ENCODE measurements at places on chromosomes 5 and 9. TPM values are rescaled to one million over a fixed set of nuclear protein-coding genes. Genes with fewer than 3 reads are reported as not detected.

GRCh38 chr5:167530548-167530947, 760.9 kb upstream of the WWC1 start:
- no peaks in the 10 kb centered on the region for H3K36me3 ChIP-seq
- no peak overlapping the region for H3K4me3 ChIP-seq
- DNase-seq, result no peak
- H3K27me3 ChIP-seq, result no peaks in the 10 kb centered on the region
- H3K27ac ChIP-seq, result no peak overlapping the region
- no peaks in the 10 kb centered on the region for H3K4me1 ChIP-seq

GRCh38 chr5:148734518-148734917, 80.2 kb upstream of the HTR4 start:
- no peak for DNase-seq
- H3K36me3 ChIP-seq, result no peaks in the 10 kb centered on the region
- no peak overlapping the region for H3K27ac ChIP-seq
- no peaks in the 10 kb centered on the region for H3K27me3 ChIP-seq

Gene HNRNPK
- 462 TPM for total RNA-seq

GRCh38 chr5:73823508-73823925, 197.5 kb downstream of the ARHGEF28 start:
- H3K36me3 ChIP-seq, result no peaks in the 10 kb centered on the region
- DNase-seq, result peak; percentile 71
- H3K27me3 ChIP-seq, result no peaks in the 10 kb centered on the region

- DNase-seq, result no peak
- H3K4me3 ChIP-seq, result no peak overlapping the region
- no peaks in the 10 kb centered on the region for H3K27me3 ChIP-seq
- no peaks in the 10 kb centered on the region for H3K4me1 ChIP-seq
Observed at GRCh38 chr9:87479801-87480201, 17.9 kb upstream of the DAPK1 start.

Gene ANKRD18B
- not detected for total RNA-seq

GRCh38 chr9:93671020-93671338, 94.6 kb downstream of the PHF2 start:
- no peaks in the 10 kb centered on the region for H3K4me1 ChIP-seq
- no peak overlapping the region for H3K27ac ChIP-seq
- no peaks in the 10 kb centered on the region for H3K36me3 ChIP-seq
- H3K4me3 ChIP-seq, result no peak overlapping the region
- no peak for DNase-seq
- H3K27me3 ChIP-seq, result no peaks in the 10 kb centered on the region

Gene CER1
- total RNA-seq, result not detected

GRCh38 chr9:104073770-104074133, 20.4 kb upstream of the SMC2 start:
- H3K4me1 ChIP-seq, result no peaks in the 10 kb centered on the region
- no peak for DNase-seq
- H3K36me3 ChIP-seq, result no peaks in the 10 kb centered on the region
- no peak overlapping the region for H3K27ac ChIP-seq
- no peak overlapping the region for H3K4me3 ChIP-seq

Gene PRDM9
- total RNA-seq, result not detected

GRCh38 chr9:81690251-81690851, 1.0 kb upstream of the TLE1 start:
- peak overlapping the region; percentile 90 for H3K4me3 ChIP-seq
- no peaks in the 10 kb centered on the region for H3K4me1 ChIP-seq
- DNase-seq, result peak; percentile 71

- H3K4me3 ChIP-seq, result no peak overlapping the region
- no peaks in the 10 kb centered on the region for H3K4me1 ChIP-seq
- H3K36me3 ChIP-seq, result no peaks in the 10 kb centered on the region
- no peak overlapping the region for H3K27ac ChIP-seq
Observed at GRCh38 chr5:82816926-82817325, 260.3 kb downstream of the TMEM167A start.

DNA sequence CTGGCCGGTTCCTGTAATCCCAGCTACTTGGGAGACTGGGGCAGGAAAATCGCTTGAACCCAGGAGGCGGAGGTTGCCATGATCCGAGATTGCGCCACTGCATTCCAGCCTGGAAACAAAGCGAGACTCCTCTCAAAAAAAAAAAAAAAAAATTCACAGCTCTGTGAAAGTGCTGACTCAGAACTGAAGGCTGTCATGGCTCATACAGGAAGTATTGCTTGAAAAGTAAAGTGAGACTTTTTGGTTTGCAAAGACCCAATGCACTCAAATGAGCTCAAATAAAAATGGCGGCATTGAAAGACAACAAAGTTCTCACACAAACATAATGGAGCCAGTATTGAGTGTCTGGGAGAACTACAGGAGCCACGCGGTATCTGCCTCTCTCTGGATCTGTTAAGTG, 202.1 kb downstream of the FBXL7 start:
- no peaks in the 10 kb centered on the region for H3K27me3 ChIP-seq
- H3K4me3 ChIP-seq, result no peak overlapping the region
- no peak overlapping the region for H3K27ac ChIP-seq
- no peak for DNase-seq

DNA sequence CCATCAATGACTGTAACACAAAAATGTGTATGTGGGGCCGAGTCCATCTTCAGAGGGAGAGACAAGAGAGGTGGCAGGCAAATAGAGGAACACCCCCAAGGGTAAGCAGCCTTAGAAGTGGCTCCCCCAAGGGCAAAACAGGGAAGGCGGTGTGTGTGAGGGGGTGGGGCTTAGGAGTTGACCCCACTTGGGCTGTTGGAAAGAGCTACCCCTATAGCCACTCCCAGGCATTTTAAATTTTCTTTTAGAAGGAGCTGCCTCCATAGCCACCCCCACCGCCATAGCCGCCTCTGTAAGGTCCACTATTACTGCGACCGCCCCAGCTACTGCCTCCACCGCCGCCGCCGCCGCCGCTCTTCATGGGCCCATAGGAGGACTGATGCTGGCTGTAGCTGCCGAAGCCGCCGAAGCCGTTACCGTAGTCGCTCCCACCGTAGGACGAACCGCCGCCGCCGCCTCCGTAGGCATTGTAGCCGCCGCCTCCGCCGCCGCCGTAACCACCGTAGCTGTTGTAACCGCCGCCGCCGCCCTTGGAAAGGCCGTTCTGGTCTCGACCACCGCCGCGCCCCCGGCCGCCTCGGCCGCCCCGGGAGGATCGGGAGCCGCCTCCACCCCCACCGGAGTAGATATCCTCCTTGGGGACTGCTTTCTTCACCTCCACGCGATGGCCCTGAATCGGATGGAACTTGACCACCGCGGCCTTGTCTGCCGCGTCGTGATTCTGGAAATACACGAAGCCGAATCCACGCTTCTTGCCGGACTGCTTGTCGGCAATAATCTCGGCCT, 1.1 kb downstream of the HNRNPA0 start:
- peak overlapping the region; percentile 91 for H3K4me3 ChIP-seq
- no peak for DNase-seq
- peak overlapping the region; percentile 100 for H3K27ac ChIP-seq
- H3K36me3 ChIP-seq, result no peaks in the 10 kb centered on the region
- H3K27me3 ChIP-seq, result no peaks in the 10 kb centered on the region
- H3K4me1 ChIP-seq, result no peaks in the 10 kb centered on the region

Gene KIAA0825
- total RNA-seq, result 5.9 TPM

- no peaks in the 10 kb centered on the region for H3K27me3 ChIP-seq
- no peaks in the 10 kb centered on the region for H3K4me1 ChIP-seq
- H3K4me3 ChIP-seq, result no peak overlapping the region
- H3K27ac ChIP-seq, result peak overlapping the region; percentile 43
- no peak for DNase-seq
- no peaks in the 10 kb centered on the region for H3K36me3 ChIP-seq
Observed at GRCh38 chr5:57736716-57737115, 254.1 kb upstream of the ACTBL2 start.

DNA sequence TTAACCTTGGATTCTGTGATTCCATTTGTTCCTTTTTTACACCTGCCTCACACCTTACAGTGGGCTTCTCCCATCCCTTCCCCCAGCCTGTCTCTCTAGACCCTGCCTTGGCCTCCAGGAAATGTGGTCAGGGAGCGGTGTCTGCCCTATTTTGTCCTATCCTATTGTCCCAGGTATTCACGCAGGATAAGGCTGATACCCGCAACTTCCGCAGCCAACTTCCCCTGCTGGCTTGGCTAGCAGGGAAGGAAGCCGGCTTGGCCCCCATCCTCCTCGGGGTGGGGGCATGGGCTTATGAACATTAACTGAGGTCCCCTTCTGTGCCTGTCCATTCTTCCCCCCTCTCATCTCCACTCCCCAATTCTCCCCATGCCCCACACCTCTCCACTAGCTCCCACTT, 3.5 kb downstream of the CSF1R start:
- H3K27ac ChIP-seq, result no peak overlapping the region
- H3K36me3 ChIP-seq, result no peaks in the 10 kb centered on the region
- no peaks in the 10 kb centered on the region for H3K4me1 ChIP-seq

Gene CCDC171
- 5.6 TPM for total RNA-seq

Gene C5orf52
- not detected for total RNA-seq

DNA sequence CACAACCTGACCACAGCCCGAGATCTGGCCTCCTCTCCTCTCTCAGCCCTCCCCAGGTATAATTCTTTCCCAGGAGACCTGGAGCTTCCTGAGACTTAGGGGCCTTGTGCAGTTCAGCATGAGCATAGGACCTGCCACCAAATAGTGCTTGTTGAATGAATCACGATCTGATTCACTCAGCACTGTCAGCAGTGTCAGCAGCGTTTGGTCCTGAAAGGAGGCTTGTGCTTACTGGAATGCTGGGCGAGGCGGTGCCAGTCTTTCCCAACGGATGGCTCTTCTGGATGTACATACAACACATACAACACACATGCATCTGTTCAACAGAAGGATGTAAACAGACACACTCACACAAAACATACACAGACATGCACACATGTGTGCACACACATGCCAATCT, 173.3 kb downstream of the COL23A1 start:
- no peak overlapping the region for H3K27ac ChIP-seq
- H3K36me3 ChIP-seq, result no peaks in the 10 kb centered on the region
- no peaks in the 10 kb centered on the region for H3K27me3 ChIP-seq
- no peak overlapping the region for H3K4me3 ChIP-seq
- no peak for DNase-seq

Gene ABLIM3
- total RNA-seq, result 26.3 TPM

DNA sequence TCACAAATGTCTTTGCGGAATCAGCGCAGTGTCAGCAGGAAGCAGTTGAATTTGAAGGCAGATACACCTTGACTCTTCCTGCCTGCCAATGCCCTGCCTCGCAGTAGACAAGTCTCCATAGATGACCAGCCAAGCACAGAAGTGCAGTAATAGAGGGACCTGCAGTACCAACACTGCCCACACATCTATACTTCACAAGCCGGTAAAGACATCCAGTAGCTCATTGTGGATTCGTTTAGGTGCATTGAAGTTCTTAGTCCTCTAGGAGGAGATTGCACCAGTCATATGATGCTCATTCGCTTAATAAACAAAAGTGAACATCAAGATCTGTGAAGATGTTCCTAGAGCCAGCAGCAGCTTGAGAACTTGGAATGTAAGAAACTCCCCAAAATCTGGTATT, 7.1 kb upstream of the IFNA2 start:
- H3K27me3 ChIP-seq, result peaks cover 60% of the 10 kb centered on the region
- no peaks in the 10 kb centered on the region for H3K4me1 ChIP-seq
- H3K4me3 ChIP-seq, result no peak overlapping the region
- H3K27ac ChIP-seq, result no peak overlapping the region
- DNase-seq, result no peak

Gene FOXI1
- 7.9 TPM for total RNA-seq

Gene RBM27
- total RNA-seq, result 32.3 TPM

GRCh38 chr5:5953584-5954274, 424.6 kb downstream of the MED10 start:
- H3K4me1 ChIP-seq, result no peaks in the 10 kb centered on the region
- no peaks in the 10 kb centered on the region for H3K27me3 ChIP-seq
- H3K27ac ChIP-seq, result no peak overlapping the region
- no peak overlapping the region for H3K4me3 ChIP-seq

GRCh38 chr5:104998169-104998568, 1435.6 kb upstream of the NUDT12 start:
- H3K27ac ChIP-seq, result no peak overlapping the region
- no peaks in the 10 kb centered on the region for H3K36me3 ChIP-seq
- no peaks in the 10 kb centered on the region for H3K27me3 ChIP-seq
- no peak overlapping the region for H3K4me3 ChIP-seq

DNA sequence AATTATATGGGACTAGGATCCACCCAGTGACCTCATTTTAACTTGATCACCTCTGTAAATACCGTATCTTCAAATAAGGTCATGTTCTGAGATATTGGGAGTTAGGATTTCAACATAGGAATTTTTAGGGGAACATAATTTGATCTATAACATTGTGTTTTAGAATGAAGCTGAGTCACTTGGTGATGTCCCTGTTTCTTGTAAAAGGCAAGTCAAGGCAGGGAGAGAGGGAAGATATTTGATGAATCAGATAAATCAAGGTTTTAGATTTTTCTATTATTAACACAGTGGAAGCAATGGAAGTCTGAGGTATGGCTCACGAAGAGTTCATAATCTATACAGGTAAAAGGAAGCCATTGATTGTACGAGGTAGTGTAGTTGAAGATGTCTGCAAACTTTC, 11.8 kb upstream of the GPR151 start:
- H3K27ac ChIP-seq, result no peak overlapping the region
- H3K4me3 ChIP-seq, result no peak overlapping the region
- no peaks in the 10 kb centered on the region for H3K36me3 ChIP-seq
- H3K4me1 ChIP-seq, result no peaks in the 10 kb centered on the region
- DNase-seq, result no peak
- no peaks in the 10 kb centered on the region for H3K27me3 ChIP-seq

DNA sequence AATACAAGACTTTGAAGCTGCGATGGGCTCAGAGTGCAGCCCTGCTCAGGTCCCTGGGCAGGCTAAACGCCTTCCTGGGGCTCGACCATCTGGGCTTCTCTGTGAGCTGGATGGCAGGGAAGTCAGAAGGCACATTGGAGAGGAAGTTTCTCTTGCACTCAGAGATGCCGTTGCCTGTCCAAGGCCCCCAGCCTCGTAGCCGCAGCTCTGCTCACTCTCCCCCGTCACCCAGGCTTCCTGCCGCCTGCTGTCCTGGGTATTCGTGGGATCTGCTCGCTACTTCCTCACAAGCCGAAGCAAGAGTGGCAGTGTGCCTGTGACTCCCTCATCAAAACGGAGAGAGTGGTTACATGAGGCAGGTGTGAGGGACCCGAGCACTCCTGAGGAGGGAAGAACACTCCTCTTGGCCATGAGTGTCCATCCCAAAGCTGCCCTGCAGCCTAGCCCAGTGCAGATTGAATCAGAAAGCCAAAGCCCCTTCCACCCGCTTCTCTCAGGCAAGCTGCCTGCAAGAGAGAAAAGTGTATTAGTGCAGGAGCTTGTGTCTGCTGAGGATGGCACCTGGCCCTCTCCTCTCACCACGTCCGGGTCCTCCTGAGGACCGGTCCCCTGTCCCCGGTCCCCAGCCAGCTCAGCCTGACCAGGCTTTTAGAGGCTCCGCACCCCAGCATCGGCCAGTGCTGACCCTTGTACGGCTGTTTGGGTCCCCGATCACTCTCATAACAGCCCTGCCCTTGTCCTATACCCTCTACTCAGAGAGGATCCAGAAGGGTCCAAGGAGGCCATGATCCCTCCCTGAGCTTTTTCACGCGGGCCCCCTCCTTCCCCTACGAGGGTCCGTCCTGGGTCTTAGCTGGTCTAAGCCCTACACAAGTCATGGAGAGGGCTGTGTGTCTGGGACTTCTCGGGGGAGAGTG, 7.3 kb downstream of the FCN2 start:
- no peak for DNase-seq
- no peaks in the 10 kb centered on the region for H3K4me1 ChIP-seq
- no peak overlapping the region for H3K27ac ChIP-seq
- H3K27me3 ChIP-seq, result no peaks in the 10 kb centered on the region
- H3K36me3 ChIP-seq, result no peaks in the 10 kb centered on the region

All from breast epithelium (tissue), 4 donors.